ENCODE measurements at places on chromosomes 1 and 21.

- peak; percentile 4 for DNase-seq
Observed at GRCh38 chr1:215567491-215568298, 591 bp downstream of the KCTD3 start.

DNA sequence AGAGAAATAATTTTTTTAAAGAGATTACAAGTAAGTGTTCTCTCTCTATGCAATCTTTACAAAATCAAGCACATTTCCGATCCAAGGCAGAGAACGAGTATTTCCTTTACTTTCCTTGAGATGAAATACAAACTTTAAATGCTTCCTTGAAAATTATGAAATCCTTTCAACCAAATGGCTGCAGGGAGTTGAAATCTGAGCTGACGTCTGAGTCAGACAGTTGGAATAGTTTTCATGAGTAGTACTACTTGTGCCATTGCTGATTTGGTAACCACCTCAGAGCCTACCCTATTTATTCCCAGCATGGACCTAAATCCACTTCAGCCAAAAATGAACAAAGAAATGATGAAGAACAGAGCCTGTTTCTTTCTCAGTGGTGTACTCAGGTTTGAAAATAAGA, 183.6 kb downstream of the GIPC2 start:
- no peak for DNase-seq

DNA sequence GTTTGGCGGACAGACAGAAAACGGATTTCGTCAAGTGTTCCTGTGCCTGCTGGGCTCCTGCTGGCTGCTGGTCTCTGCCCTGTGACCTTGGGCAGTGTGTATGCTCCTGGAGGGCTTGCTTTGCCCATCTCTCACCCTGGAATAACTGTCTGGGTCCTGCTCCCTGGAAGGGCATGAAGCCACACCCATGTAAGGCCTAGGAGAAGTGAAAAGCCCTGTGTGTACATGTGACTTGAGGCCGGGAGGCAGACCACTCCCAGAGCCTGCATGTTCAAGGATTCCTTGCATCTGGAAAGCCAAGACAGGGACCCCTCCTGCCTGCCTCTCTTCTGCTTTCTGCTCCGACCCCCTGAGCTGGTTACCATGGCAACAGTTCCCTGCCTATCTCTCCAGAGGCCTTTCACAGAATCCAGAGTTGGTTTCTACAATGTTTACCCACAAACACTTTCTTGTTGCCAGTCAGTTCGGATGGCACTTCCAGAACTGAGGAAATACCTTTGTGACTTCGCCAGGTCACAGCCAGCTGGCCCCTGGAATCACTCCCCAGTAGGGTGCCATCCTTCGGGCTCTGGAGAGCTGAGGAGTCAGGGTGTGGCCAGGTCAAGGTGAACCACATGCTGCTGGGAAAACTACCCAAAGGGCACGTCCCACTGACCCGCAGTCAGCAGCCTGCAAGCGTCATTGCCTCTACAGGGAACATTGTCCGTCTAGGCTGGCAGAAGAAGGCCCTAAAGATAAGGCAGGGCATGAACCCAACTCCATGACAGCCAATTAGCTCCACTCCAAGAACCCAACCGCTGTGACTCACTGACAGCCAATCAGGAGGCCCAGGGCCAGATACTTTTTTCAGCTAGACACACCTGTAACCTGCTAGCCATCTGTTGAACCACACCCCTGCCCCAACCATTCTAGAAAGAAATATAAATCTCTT, 14.7 kb upstream of the GPR37L1 start:
- DNase-seq = no peak

- DNase-seq = no peak
Observed at GRCh38 chr1:41109310-41110197, 88.0 kb upstream of the SLFNL1 start.

GRCh38 chr1:85133565-85134159, 67.2 kb downstream of the SYDE2 start:
- no peak for DNase-seq

GRCh38 chr1:101444381-101444780, 207.6 kb downstream of the S1PR1 start:
- no peak for DNase-seq

- no peak for DNase-seq
Observed at GRCh38 chr1:3130268-3130667, 61.3 kb downstream of the PRDM16 start.

GRCh38 chr1:247366926-247367645, 35.4 kb upstream of the ZNF496 start:
- no peak for DNase-seq

DNA sequence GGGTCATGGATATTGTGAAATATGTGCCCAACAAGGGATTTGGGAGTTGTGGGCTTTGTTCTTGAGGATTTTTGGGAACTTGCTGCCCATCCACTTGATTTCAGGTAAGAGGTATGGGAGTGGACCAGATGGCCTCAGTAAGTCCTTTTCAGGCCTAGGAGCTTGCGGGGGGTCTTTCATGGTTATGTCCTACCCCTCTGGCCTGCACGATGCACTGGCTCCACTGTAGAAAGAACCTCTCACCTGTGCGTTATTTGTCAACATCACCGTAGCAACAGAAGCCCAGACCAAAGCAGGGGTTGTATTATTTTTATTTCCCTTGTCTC, 8.6 kb downstream of the RIIAD1 start:
- no peak for DNase-seq

GRCh38 chr1:148318123-148318903, 164.8 kb downstream of the PPIAL4G start:
- peak; percentile 63 for DNase-seq

- DNase-seq = peak; percentile 9
Observed at GRCh38 chr1:158112994-158113758, 67.5 kb upstream of the CD1D start.

DNA sequence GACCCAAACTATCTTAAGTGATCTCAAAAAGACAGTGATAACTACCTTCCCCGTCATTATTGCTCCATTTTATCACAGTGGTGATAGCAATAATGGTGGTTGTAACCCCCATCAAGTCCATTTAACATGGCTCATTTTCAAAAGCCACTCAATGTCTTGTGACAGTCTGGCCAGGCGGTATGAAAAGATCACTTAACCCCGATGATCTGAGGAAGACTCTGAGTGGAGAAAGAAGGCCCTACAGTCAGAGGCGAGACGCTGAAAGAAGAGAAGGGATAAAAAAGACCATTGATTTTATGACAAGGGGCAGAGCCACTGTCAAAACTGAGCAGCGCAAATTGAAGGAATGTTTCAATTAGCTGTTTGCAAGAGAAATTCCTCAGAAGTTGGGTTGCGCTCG, 417.2 kb upstream of the PBX1 start:
- no peak for DNase-seq

DNA sequence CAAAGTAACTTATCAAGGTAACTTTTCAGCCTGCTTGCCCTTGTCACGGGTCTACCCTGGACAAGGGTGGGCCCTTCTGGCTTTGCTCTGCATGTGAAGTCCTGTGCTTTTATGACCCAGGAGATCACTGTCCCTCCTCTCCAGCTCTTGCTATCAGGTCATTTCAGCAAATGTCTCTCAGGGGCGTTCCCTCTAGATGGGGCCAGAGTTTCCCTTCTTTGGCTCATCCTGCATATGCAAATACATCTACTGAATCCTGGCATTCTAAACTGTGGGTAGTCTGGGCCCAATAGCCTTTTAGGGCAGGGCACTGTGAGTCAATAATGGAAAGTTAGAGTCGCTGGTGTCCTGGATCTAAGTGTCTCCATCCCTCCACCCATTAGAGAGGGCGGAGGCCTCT, 366.9 kb upstream of the USP24 start:
- no peak for DNase-seq

DNA sequence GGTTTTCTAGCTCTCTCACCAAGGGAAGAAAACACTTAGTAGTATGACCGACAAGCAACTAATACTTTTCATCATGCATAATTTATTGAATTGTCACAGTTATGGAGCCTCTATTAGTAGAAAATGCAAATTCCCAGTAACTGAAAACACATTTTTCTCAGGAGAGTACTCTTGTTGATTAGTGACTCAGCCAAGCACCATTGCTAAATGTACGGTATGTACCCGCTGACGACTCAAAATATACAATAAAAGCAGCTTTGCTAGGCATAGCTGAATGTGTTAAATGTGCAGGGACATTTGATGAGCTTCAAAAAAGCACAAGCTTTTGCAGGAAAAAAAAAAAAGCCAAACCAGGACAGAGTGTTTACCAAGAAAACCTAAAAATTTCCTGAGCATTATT, 63.9 kb downstream of the WDR64 start:
- no peak for DNase-seq

GRCh38 chr1:9478021-9478420, 61.2 kb upstream of the SLC25A33 start:
- no peak for DNase-seq

DNA sequence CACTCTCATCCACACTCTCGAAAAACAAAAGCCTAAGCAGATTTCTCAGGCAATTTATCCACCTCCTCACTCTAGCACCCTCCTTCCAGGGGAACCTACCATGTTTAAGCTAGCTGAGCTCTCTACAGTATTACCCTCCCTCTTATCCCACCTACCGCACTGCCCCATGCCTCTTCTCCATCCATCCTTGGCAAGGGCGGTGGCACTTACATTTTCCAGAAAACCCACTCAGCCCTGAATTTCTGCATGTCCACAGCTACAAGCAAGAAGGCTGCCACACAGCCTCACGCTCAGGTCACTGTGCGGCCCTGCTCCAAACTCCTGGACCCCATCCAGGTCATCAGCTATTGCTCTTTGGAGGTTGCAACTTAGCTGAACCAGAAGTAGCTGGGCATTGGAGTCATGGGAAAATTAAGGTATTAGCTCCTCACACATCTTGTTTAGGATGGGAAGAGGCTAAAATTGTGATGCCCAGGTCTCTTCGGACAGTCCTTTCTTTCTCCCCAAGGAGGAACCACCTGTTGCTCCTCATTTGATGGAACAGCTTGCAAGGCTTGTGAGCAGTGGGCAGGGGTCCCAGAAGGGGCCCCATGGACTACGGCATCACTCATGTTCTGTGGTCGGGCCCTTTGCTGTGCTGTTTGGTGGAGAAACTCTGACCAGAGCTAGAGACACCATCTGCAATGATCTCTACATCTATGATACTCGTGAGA, 1.1 kb downstream of the KLHDC9 start:
- no peak for DNase-seq

GRCh38 chr1:202561726-202562443, 148.4 kb downstream of the SYT2 start:
- DNase-seq = no peak

GRCh38 chr1:154442006-154442740, 37.0 kb downstream of the IL6R start:
- no peak for DNase-seq

DNA sequence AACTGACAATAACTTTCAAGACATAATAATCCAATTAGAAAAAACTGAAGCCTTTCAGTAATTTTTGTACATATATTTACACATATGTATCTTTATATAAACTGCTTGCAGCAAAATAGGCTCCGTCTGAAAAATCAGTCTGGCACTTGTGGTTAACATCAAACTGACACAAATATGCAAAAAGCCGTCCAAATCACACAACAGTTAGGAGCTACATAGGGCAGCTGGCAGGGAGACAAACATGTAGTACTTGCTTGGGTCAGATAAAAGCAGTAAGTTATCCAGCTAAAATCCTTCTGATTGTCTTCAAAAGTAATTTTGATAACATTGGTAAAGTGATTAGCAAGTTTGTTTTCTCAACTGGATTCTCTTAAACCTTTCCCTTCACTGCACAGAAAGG, 14.7 kb upstream of the GUCA2A start:
- DNase-seq = no peak

DNA sequence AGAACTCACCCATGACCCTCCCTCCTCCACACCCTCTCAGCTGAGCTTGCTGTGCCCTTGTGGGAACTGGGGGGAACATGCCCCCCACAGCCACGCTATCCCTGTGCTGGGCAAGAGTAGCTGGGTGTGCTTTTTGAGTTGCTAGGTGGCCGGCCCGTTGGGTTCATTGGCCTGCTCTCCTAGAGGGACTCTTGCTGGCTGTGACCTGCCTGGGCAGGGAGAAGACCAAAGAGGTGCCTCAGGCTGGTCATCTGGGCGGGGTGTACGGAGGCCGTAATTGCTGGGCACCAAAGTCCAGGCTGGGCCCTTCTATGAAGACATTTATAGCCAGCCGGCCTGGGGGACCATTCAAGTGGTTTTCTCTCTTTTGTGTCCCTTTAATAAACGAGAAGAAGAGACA, 138.3 kb upstream of the ZBTB40 start:
- no peak for DNase-seq

- DNase-seq = no peak
Observed at GRCh38 chr1:30176477-30176876, 546.9 kb downstream of the MATN1 start.

DNA sequence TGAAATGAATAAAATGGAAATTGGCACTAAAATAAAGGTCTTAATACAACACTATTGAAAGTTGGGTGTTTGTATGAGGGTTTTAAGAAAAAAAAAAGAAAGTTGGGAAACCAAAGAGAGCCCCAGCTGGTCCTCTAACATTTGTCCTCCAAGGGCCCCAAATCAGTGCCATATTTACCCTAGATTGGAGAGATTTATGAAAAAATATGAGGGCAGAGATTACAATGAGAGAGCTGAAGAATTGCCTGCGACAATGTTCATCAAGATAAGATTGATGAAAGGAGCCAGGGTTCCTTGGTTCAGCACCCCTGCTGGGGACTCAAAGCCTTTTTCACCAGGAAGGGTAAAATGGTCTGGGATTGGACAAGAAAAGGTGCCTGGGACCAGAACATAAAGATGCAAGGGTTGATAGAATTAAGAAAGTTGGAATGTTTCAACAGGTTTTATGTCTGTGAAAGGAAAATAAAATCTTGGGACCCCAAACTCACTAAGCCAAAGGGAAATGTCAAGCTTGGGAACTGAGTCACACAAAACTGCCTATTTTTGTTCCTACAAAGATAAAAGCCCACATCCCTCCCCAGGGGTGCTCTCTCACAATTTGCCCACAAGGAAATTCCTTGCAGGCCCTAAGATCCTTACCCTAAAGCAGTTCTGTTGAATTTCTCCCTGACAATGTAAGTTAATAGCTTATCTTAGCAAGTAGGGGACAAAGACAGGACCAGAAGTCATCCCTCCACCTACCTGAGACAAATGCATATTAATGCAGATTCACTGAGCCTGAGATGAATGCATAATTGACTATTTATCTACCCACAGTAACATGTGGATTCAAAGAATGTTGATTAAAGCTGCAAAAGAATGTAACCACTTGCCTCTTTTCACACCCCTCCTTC, 26.8 kb downstream of the CBR1 start:
- no peak for DNase-seq

GRCh38 chr1:239058190-239058589, 328.2 kb upstream of the CHRM3 start:
- no peak for DNase-seq

DNA sequence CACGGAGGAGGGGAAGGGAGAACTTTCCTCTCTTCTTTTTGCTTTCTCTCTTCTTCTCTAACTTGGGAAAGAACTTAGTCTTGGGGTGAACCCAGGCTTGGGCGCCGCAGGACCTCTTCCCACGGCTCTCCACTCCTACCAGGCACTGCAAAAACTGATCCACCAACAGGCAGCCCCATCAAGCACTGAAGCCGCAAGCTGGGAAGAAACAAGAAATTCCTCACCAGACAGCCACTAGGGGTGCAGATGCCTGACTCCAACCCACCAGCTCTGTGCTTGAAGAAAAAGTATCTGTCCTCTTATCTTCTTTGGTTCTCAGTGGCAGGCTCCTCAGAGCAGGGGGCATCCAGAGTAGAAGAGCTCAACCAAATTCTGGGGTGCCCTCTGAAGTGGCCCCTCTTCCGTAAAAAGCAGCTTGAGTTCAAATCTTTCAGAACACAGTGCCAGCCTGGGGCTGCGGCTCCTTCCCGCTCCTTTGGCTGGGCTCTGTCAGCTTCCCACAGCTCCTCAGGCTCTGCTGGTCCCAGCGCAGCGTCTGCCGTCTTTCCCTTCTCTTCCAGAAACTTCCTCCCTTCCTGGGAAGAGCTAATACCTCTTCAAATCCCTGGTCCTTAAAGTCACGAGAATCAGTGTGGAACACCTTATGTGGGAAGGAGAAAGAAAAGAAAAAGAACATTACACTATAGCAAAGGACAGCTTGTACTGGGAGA, 2.4 kb downstream of the SLC41A1 start:
- DNase-seq = no peak
